ENCODE measurements at places on chromosomes 3 and 15.
A peak's percentile ranks its signal among the peaks of the same experiment; 100 is the strongest.

- peak; percentile 46 for DNase-seq
Measured at GRCh38 chr3:19947549-19948225, 790 bp downstream of the RAB5A start.

DNA sequence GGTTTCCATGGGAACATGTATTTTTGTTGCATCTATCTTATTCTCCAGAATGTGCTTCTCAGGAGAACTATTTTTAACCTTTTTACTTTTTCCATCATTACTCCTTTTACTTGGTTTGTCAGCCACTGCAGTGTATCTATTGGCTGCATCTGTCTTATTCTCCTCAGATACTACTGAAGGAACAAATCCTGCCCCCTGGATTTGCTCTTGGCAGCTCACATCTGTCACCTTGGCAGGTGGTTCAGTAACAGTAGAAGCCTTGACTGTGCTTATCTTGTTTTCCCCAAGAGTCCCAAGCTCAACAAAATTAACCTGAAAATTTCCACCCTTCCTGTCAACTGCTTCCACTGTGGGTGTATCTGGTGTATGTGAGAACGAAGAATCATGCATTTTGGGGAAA is 106.0 kb downstream of the MAP4 start:
- no peak for DNase-seq

DNA sequence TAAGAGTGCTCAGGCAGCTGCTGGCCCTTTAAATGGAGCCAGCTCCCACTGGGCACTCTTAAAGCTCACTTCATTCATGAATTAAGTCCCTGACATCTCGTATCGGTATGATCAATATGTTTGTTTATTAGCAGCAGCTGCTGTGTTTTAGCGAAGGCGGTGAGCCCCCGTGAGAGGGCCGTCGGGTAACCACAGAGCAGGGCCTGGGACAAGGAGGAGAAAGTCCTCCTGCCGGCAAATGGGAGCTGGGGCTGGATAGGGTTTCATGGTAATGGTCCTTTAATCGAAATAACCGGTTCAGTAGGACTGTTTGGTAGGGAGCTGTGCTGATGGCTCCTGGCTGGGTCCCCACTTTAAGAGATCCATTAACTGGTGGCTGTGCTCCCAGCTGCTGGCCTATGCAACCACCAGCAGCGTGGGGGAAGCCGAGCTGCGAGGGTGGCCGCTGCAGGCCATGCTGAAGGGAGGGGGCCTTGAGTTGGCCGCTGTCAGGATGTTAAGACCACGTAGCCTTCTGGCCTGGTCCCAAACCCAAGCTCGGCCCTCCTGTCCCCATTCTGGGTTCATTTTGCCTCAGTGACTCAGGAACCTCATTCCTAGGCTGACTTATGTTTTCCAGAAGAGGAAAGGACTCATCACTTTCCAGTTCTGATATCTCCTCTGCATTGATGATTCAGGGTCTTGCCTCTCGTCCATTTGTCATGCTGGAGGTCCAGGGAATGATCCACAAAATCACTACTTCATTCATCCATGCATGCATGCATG is 67.6 kb upstream of the NTRK3 start:
- DNase-seq: no peak

DNA sequence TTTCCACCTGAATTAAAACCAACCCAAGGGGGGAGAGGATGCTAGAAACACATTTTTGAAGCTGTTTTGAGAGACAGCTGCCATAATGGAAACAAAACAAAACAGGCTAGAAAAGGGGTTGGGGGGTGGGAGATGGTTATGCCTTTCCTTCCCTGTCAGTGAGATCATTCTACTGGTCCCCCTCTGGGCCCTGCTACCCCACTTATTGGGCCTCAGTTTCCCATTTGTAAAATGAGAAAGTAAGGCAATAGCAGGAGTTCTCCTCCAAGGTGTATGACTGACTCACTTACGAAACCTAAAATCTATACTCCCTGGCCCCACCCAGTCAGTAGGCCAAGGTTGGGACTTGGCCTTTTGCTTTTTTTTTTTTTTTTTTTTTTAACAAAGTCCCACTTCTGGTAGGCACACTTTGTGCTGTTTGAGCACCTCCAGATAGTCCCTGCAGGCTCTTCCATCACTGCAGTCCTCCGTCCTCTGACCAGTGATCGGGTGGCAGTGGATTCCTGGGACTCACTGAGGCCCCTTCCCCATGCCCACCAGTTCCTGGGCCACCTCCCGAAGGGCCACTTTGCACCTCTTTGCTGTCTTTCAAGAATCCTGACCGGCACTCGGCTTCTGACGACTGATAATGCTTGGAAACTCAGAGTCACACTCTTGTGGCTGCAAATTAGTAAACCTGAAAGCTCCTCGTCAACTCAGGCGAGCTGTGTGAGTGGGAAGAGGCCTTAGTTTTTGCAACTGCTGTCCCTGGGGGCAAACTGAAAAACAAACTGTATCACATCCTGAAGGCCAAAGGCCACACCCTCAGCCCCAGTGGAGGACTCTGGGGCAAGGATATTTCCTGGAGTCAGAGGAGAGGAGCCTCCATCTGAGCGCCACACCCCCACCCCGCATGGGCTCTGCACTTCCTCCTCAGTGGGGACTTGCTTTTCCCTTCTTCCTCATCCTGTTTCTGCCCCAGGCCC is 6.7 kb upstream of the PSTPIP1 start:
- DNase-seq: no peak

GRCh38 chr3:134214239-134214638 is 36.4 kb downstream of the RYK start:
- no peak for DNase-seq

DNA sequence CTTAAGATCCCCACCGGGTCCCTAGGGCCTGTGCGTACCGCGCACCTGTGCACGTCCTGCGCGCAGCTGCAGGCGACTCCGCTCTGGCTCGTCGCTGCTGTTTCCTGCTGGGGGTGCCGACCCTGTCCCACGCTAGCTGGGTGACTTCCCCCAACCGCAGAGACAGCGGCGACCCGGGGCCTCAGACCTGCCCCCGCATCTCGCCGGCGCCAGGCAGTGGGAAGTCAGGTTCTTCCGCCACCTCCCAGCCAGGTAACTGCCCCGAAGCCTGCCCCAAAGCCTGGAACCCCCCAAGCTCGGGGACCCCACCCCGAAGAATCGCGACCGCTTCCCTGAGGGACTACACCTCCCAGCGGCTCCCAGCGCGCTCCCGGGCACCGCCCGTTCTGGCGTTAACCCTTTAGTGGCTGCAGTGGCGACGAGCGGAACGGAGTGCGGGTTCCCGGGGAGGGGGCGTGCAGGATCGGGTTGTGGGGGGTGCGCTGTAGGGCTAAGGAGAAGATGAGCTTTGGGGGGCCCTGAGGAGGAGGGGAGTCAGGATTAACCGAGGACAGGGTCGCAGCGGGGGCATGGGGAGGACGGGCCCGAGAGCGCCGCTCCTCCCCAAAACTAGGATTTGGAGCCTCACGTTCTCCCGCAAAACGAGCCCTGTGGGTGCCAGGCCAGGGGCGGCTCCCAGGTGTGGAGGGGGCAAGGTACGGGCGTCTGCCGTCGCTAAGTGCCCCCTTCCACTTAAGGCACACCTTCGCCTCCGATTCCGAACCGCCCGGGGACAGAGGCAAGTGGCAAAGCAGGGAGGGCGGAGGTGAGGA is 589 bp downstream of the NEIL1 start:
- peak; percentile 74 for DNase-seq

GRCh38 chr3:20047976-20048883 is 8.0 kb downstream of the KAT2B start:
- DNase-seq: no peak

DNA sequence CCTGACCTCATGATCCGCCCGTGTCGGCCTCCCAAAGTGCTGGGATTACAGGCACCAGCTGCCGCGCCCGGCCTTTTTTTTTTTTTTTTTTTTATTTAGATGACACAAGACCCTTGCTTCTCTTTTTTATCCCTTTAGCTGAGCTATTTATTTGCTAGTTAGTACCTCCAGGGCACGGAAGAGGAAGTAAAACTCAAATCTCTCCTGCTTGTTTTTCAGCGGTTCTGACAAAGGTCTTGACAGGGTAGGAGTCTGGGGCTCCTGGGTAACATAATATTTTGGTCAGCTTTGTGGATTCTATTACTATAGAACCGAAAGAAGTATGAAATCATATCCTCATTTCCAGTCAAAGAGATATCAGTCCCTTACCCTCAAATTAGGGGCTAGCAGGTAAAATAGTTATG is 44.0 kb upstream of the ETV5 start:
- no peak for DNase-seq

DNA sequence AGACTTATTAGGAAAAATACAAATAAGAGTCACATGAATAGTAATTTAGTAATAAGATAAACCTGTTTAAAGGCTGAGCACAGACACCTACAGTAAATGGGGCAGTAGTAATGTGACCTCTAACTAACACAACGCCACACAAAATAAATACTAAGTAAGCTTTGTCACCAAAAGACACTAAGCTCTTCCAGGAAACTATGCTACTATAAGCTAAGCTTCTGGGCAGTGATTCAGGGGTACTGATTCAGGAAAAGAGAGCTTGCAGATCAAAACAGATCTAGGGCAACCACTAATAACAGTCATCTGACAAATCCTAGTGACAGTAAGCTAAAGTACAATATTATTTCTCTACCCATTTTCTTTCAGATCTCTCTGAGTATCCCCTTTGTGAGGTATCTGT is 68.8 kb downstream of the PLOD2 start:
- no peak for DNase-seq

DNA sequence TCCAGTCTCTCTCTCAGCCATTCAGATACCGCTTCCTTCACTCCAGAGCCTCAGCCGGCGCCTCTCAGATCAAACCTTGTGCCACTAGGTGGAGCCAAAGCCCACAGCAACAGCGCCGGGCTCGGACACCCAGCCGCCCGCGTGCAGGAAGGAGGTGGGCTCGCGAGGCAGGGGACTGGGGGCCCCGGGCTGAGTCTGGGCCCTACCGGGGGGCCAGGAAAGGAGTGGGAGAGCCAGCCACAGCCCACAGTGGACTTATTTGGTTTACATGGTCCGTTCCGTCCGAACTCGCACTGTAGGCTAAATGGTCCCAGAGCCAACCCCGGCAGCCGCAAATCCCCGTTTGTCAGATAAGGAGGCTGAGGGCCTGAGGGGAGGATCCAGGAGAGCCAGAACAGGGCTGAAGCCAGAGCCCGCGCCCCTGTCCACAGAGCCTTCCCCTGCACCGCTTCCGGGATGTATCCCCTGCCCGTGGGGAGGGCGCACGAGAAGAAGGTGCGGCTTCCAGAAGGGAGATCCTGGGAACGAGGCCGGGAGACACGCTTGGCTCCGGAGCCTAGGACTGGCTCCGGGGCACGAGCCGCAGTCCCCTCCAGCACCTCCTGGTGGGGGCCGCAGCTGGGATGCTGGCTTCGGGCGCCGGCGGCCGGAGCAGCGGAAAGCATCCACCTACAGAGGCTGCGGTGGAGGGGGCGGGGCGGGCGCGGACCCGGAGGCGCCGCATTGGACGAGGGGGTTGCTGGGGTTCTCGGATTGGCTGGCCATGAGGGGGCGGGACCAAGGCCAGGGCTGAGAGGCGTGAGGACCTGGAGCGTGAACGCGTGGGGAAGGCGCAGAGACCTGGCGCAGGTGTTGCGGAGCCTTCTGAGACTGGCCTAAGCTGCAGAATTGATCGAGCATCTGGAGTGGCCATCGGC is 6.5 kb upstream of the CYP11A1 start:
- peak; percentile 97 for DNase-seq

DNA sequence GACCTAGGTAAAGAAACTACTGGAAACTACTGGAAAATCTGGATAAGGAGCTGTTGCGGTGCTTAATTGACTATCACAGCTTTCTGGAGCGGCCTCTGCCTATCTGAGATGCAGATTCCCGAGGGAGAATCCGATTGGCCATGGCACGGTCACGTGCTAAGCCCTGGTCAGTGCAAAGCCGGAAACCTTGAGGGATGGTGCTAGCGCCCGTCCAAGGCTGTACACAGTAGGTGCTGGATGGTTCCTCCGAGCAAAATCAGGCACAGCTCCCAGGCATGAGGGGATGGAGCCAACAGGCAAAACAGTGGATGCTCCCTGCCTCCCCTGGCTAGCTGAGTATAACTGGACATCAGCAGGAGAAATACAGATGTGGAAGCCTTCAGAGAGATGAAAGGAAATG is 238.7 kb upstream of the HES1 start:
- no peak for DNase-seq

GRCh38 chr3:10950476-10951294 is 41.9 kb upstream of the SLC6A1 start:
- peak; percentile 57 for DNase-seq

DNA sequence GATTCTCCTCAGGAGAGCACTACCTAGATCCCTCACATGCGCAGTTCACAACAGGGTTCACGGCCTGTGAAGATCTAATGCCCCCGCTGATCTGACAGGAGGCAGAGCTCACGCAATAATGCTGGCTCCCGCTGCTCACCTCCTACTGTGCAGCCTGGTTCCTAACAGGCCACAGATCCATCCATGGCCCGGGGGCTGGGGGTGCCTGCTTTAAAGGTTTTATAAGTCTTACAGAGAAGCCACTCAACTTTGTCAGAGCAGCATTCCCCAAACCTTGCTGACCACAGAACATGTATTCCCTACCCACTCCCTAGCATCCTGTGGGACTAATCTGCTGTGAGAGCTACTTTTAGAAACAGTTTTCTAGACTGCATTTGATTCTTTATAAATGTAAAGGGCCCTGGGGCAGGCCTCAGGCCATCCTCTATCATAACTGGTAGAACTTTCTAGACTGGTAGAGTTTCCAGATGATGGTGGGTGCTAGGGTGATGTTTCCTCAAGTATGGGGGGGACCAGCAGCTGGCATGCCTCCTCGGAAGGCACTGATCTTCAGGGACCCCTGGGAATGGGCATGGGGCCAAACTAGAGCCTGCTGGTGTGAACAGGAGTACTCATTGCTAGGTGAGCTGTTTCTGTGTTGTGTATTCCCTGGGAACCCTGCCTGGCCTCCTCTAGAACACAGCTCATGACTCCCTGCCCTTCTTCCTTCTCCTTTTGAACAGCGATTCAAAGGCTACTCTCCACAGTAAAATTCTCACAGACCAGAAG is 25.7 kb upstream of the RAD18 start:
- DNase-seq: no peak

DNA sequence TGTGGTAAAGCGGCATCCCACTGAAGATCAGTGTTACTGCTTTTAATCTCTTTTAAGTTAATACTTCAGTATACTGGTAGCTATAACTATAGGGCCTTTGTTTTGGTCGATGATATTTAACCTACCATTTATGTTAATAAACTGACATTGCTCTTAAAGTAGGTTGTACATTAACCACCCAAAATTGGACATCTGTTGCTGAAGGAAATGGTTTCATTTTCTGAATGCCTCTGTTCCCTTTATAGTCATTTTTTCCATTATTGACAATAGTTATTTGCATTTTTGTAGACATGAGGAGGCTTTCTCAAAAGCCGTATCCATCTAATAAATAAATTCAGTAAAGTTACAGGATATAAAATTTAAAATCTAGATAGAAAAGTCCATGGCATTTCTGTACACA is 252.4 kb upstream of the UBE2E1 start:
- no peak for DNase-seq

DNA sequence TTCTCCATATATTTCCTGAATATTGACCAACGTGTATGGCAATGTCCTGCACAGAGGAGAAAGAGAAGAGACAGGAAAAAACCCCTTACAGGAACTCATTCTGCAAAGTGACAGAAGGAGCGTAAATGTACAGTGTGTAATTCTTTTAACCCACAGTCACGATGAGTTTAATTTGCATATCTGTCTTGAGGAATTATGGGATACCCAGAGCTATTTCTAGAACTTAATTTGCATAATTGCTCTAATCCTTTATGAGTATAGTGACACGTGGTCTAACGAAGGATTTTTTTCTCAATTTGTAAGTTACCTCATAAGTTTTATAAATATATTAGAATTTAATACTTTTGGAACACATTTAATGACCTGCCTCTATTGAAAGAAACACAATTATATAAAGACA is 9.8 kb downstream of the GPR27 start:
- DNase-seq: no peak
